ENCODE measurements at places on chromosomes 11 and 22.

- DNase-seq = no peak
Observed at GRCh38 chr22:24053481-24054226, 42.5 kb downstream of the CABIN1 start.

- peak; percentile 11 for DNase-seq
Observed at GRCh38 chr11:47948137-47948536, 32.2 kb upstream of the PTPRJ start.

- no peak for DNase-seq
Observed at GRCh38 chr11:76778874-76779273, 4.3 kb upstream of the TSKU start.

- DNase-seq = no peak
Observed at GRCh38 chr11:78902771-78903507, 328.3 kb upstream of the NARS2 start.

- DNase-seq = no peak
Observed at GRCh38 chr11:64063777-64064176, 28.0 kb downstream of the FLRT1 start.

DNA sequence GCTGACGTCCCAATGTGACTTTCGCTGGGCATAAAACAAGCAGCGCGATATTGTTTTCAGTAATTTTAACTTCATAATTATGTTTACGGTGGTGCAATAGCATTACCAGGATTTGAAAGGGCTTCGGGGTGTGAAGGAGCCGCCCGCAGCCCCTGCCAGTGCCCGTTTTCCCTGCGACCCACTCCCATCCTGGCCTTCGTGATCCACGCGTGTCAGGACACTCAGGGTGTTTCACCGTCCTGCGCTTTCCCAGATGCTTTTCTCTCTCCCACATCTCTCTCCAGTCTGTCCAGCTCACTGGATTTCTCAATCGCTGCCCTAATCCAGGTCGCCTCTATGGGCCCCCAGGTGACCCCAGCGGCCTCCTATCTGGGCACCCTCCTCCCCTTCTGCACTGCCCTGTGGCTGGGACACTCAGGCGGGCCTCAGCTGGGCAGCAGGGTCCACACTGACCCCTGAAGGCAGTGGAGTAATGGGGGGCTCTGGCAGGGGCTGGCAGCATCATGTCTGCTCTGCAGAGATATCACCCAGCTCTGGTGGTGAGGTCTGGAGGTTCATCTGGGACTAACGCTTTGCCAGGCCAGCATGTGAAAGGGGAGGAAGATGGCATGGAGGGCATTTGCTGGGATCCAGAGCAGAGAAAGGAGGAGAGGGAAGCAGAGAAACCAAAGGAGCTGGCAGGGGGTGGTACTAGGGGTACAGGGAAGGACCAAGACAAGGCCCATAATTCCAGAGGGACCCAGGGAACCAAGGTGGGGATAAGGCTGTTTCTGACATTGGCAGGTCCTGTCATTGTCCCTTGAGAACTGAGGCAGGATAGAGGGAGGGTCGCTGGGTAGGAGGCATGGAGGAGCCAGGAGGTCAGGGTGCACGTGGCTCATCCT lies 622.8 kb downstream of the BRD1 start:
- DNase-seq = no peak

- no peak for DNase-seq
Observed at GRCh38 chr22:37230673-37231405, 13.2 kb downstream of the RAC2 start.

GRCh38 chr11:722346-722811 lies 16.3 kb downstream of the EPS8L2 start:
- no peak for DNase-seq

GRCh38 chr11:125247431-125247830 lies 82.9 kb downstream of the PKNOX2 start:
- no peak for DNase-seq

DNA sequence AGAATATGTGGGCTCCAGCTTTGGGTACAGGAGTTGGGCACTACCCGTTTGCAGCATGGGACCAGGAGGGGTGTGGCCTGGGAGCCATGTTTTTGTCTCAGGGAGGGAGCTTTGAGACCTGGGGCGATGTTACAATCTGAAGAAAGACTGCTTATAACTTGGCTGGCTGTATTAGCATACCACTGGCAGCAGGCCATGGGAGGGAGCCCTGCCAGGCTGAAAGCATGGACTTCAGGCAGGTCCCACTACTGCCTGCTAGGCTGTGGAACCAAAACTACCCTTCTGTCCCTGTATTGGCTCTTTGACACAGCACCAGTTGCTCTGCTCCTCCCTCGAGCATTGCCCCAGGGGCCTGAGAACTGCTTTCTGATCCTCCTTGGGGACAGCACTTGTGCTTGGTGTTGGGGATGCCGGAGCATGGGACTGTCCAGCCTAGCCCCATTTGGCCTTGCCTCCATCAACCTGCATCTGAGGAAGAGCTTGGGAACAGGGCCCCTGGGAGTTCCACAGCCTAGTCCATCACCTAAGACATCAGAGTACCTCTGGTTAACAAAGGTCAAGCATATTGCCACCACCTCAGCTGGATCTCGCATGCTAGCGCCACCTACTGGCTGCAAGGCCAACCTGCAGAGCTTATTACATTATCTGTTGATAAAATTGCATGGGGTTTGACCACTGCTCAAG lies 217.4 kb downstream of the SBF2 start:
- DNase-seq = peak; percentile 63

DNA sequence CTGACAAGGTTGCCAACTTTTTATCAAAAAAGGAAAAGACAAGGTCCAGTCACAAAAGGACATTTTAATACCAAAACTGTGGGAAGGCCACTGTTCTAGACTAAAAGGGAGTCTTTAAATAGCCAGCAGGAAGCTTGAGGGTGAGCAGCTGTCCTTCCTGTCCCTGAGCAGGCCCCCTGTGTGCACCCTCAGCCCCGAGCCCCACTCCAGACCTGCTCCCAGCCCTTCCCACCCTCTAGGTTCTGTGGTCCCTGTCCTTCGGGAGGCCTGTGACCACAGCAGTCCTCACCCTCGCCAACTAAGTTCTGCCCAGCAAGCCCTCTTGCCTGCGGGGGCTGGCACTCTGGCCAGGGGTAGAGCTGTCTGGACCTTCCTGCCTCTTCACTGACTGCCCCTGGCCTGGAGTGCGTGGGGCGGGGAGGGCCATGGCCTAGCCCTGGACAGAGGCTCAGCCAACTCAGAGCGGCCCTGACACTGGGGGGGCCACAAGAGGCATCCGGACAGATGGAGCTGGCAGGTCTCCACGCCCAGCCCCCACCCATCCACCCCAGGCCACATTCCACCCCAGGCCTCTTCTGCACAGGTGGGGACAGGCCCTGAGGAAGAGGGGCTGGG lies 1.6 kb upstream of the PLXNB2 start:
- no peak for DNase-seq

GRCh38 chr11:64444838-64445441 lies 86.0 kb downstream of the RPS6KA4 start:
- DNase-seq = no peak

DNA sequence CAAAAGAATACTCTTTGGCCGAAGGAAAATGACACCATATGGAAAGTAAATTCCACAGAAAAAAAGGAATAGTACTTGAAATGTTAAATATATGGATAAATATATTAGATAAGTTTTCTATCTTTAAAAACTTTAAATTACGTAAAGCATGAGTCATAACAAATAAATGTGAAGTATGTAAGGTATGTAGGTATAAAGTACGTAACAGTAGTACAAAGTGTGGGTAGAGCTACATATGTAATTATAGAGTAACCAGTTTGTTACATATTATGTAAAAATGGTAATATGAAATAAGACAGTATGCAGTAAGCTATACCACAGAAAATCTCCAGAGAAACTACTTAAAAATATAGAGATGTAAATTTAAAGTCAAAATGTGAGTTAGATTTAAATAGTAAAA lies 582.3 kb upstream of the CHORDC1 start:
- no peak for DNase-seq

GRCh38 chr11:118771547-118772288 lies 19.2 kb downstream of the DDX6 start:
- no peak for DNase-seq

DNA sequence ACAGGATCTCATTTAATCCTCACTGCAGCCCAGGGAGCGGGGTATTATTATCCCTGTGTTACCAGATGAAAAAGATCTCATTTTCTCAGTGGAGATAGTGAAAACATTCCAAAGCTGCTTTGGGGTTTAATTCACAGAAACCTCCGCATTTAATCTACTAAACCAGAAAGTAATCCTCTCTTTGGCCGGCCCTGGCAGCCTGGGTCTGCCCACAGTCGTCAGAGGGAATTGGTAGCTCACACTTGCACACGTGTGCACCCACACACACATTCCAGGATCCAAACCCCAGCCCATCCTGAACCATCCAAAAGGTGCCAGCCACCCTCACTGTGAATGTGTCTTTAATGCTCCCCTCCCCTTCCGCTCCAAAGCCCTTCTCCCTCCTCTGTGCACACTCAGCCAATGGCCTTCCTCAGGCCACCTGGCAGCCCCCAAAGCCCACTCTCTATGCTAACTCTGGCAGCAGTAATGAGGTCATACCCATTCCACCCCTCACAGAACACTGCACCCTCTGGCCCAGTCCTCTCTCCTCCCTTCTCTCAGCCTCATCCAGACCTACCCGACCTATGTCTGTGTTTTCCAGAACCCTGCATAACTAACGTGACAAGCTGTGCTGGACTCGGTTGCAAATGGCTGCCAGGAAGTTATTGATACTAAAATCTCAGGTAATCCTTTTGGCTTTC lies 466.2 kb downstream of the SOX6 start:
- no peak for DNase-seq

GRCh38 chr22:44685384-44686056 lies 16.5 kb upstream of the PRR5 start:
- peak; percentile 91 for DNase-seq

DNA sequence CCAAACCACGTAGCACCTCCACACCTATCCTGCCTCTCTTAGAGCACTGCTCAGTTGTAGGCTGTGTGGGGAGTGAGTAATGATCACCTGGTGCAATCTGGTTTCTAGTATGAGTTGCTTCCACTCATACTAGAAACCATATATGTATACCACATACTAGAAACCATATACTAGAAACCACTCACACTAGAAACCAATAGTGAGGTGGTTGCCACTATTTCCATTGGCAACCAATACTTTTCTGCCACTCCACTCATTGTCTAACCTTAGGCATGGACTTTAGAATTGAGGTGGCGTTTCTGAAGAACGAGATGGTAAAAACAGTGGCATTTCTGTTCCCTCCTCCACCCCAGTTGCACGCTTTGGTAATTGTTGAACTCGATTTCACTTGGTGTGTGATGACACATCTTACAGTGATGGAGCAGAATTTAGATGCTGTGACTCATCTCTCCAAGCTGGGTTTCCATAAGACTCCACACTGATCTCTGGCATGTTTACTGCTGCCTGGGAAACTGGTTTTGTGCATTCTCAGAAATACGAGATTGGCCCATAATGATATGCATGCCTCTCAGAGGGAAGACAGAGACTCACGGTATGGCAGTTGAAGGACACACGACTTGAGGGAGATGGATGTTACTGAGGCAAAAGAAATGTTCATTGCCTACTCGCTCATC lies 82.9 kb downstream of the KIRREL3 start:
- DNase-seq = no peak

GRCh38 chr11:18731441-18731840 lies 5.5 kb upstream of the IGSF22 start:
- no peak for DNase-seq

Data from hematopoietic multipotent progenitor cell treated with erythropoietin and hydrocortisone succinate and interleukin-3 and kit ligand, for 15 days (in vitro differentiated cells).